ENCODE measurements at places on chromosomes 2 and 18.

GRCh38 chr2:95037384-95037839 is 11.9 kb downstream of the MAL start:
- no peak for DNase-seq

DNA sequence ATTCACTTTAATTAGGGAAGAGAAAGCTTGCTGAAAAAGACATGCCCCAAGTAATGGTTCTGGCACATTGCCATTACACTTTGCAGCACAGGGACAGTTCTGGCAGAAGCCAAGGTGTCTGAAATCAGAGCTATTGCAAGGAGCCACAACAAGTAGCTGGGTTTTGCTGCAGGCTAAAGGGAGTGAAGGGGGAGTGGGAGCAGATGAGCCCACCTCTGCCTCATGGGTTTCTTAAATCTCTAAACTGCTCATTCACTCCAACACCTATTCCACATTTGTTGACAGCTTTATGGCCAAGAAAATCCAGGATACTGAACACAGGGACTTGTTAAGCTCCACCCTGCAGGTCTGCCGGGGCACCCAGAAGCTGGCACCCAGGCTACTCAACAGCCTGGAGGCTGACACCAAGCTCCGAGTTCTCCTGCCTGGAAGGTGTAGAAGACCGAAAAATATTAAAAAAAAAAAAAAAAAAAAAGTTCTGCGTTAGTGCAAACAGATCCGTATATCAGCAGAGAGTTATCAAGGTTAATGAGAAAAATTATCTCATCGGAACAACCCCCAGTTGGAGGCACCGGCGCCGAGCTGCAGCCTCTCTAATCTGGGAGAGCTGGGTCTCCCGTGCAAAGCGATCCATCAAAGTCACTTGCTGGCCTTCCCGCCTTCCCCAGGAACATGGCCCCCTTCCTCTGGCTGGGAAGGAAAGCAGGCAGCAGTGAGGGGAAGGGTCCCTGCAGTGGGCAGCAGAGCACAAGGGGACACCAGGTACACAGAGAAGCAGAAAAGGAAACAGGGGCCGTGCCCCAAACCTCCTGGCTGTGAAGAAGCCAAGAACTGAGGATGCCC is 123.7 kb downstream of the HNMT start:
- DNase-seq, result peak; percentile 25

DNA sequence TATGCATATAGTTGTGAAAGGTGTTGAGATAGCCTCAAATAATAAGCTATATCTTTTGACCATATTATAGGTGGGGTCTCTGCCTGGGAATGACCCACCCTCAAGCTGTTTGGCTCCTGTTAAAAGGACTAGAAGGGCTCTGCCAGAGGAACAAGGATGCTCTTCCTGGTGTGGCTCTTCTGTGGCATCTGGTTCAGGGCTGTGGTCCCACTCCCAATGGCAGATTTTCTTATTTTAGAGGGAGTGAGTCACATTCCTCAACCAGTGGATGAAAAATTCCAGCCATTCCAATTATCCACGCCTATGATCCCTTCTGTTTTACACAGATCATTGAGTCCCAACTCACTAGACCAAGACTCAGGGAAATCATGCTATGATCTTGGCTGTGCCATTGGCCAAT is 119.9 kb downstream of the PARD3B start:
- DNase-seq, result no peak

GRCh38 chr18:36620788-36621187 is 208.0 kb downstream of the TPGS2 start:
- no peak for DNase-seq

DNA sequence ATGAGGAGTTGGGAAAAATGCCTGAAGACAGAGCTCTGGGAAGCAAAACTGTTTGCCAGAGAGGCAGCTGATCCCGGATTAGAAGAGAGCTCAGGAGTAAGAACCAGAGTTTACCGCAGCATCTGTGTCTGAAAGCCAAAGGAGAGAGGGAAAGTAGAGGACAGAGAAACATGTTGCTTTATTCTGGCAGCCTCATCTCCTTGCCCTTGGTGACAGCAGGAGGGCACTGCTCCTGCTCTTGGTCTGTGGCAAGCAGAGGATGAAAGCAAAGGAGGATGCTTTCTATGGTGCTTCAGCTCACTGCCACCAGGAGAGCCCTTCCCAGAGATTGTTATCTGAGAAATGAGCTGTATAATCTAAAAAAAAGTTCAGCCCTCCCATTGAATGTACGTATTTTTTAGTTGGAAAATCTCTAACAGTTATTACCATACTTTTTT is 7.7 kb downstream of the SLC1A4 start:
- no peak for DNase-seq

DNA sequence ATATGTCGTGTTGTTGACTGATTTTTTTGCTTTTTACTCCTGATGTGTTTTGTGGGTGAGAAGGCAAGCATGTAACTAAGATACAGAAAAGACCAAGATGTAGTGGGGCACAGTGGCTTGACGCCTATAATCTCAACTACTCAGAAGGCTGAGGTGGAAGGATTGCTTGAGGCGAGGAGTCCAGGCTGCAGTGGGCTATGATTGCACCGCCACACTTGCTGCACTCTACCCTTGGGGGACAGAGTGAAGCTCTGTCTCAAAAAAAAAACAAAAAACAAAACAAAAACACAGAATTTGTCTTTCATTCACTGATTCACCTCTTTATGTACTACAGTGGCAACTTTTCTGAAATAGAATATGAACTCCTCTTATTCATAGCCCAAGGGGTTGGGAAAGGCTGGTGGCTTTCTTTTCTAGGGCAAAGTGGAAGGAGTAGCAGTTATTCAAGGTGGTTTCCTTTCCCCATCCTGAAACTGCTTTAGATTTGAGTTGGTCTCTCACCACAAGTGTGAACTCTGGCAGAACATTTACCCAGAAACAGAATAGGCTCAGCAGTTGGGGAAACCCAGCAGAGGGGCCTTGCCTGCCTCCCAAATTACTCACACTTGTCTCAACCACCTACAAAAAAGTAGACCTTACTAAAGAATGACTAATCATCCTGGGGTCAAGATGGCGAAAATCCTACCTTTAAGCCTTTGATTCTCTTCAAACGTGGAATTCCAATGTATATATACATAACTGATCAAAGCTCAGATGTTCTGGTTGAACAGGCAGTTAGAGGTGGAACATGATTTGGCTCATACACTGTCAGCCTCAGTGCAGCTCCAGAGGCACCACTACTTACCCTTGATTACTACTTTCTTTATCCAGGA is 6.5 kb downstream of the TANK start:
- no peak for DNase-seq

DNA sequence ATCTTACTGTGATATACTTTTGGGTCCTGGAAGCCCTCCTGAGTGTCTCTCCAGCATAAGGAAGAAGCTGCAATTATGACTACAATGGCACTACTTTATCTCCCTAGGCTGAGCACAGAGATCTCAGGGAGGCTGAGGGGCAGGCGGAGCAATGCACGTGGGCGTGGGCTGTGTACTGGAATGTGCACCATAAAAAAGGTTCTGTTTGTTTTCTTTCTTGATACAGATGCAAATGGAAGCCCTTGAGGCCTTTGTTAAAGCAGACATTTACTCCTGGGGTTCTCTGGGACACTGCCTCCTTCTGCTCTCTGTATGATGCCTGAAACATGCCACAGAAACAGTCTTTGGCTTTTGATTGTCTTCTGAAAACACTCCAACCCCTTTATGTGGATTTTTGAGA is 79.1 kb upstream of the DLX2 start:
- no peak for DNase-seq

GRCh38 chr2:10285556-10286198 is 17.0 kb upstream of the HPCAL1 start:
- DNase-seq, result peak; percentile 34

- DNase-seq, result no peak
These were observed 8.0 kb downstream of the TMBIM1 start for GRCh38 chr2:218284106-218284811.

DNA sequence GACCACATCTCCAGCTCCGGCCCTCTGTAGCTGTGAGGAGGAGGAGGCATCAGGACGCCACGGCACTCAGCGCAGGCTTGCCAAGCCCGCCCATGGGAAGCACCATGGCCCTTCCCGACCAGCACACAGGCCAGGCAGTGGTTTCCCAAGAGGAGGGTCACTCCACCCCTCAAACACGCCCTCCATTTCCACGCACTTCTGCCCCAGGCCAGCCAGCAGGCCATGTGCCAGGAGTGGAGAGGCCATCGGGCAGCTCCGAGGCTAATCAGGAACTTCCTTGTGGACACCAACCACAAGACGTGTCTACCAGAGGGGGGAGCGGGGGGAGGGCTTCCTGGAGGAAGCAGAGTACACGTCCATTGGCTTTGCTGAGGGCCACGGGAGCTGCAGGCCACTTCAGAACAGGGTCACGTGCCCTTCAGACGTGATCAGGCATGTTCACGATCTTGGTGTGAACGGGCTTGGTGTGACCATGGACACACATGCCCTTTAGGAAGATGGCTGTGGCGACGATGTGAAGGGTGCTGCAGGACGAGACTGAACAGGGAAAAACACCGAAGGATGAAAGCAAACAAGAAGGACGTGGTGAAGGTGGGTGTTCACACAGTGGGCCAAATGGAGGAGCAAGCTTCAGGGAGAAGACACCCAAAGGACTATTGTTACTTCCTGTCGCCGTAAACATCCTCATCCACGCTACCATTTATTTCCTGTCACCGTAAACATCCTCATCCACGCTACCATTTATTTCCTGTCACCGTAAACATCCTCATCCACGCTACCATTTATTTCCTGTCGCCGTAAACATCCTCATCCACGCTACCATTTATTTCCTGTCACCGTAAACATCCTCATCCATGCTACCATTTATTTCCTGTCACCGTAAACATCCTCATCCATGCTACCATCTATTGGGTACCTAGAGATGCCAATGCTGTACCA is 6.5 kb upstream of the MTERF4 start:
- DNase-seq, result no peak

GRCh38 chr18:61551586-61551985 is 218.4 kb downstream of the CDH20 start:
- DNase-seq, result peak; percentile 39

GRCh38 chr2:98912221-98912851 is 23.7 kb downstream of the CRACDL start:
- DNase-seq, result no peak

GRCh38 chr2:48445091-48445725 is 84.7 kb upstream of the STON1 start:
- no peak for DNase-seq

DNA sequence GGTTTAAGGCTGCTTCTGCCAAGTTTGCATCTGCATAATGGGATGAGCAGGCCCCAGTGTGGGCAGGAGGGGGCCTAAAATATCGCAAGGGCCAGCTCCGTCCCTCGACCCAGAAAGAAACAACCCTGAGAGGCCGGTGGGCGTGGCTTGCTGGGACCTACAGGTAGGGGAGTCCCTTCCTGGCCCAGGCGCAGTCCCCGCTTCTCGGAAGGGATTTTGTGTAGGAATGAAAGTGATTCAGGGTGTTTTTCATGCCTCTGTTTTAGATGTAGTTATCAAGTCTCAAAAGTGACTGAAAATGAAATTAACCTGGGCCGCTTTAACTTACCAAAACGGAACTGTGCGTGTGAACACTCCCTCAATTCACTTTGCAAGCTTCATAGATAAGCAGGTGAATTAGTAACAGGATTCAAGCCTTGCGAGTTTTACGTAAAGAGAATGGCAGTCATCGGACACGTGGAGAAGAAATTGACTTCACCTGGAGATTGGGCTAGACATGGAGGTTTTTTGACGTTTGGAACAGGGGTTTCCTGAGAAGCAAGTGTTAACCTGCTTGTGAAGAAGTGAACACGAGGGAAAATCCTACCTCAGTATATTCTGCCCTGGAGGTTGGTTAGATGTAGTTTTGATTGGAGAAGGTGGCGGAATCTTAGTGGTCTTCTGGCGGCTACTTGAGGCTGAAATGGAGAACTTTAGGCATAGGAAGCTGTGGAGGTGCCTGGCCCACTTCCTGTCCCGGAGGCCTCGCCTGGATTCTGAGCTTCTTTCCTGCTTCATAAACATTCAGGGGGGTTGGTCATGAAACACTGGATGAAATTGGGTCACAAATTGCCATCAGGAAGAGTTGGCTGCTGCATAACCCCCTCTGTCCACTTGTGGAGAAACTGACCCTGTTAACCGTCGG is 1.7 kb downstream of the NCK2 start:
- peak; percentile 74 for DNase-seq

DNA sequence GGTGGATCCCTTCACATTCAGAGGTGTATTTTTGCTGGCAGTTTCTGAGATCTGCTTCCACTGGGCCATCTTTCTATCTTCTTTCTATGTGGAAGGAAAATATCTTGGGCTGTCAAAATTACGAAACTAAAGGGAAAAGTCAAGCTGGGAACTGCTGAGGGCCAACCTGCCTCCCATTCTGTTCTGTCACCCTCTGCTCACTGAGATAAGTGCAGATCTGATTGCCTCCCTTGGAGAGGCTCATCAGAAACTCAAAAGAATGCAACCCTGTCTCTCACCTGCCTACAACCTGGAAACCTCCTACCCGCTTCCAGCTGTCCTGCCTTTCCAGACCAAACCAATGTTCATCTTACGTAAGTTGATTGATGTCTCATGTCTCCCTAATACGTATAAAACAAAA is 26.5 kb downstream of the RAX start:
- DNase-seq, result no peak

DNA sequence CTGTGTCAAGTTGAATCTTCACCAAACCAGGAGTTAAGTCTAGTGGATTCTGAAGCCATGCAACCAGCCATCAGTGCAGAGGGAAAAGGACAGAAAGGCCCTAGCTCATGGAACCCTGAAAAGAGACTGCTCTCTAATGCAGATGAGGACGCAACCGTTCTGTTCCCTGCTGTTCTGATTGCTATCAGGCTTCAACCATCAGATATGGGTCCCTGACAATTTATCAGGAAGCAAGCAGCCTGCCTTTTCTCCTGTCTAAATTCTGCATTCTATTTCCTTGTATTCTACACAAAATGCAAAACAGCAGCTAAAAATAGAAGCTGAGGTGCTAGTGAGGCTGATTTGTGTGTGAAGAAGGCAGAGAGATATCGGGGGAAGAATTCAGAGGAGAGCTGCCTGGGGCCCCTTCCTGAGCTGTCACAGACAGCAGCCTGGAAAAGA is 68.4 kb upstream of the RTN4 start:
- no peak for DNase-seq

DNA sequence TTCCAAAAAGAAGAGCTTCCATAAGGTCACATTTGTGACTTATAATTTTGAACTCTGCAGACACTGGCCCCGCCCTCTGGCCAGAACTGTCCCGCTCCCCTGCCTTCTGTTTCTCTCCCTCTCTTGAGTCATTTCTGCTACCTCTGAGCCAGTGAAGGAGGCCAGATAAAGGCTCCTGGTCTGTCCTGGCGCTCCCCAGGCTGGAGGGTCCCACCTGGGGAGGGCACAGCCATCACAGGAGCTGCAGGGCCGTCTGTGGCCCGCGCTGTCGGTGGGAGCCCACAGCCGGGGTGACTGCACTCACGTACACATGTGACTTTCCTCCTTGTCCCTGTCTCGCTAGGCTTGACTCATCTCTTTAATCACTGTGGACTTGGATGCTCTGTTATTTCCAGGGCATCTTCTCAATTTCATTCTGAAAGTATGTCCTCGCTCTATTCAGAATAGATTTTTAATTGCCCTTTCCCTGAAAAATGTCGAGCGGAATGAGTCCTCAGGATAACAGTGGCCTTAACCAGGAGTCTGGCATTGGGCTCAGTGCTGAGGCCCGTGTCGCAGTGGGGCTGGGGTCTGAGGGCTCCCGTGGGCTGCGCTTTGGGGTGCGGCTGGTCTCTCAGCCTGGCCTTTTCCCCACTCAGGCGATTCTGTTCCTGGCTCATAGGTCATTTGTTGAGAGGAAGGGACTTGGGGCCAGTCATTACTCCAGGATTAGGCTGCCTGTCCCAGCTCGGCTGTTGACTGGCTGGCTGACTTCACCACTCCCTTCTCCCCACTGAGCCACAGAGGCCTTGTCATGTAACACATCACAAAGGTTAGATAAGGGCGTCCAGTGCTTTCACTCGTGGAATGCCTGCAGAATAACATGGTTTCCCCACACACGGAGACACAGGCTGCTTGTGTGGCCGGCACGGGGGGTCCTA is 34.5 kb downstream of the KLHL29 start:
- no peak for DNase-seq
